ENCODE measurements at places on chromosomes 6 and 20.

DNA sequence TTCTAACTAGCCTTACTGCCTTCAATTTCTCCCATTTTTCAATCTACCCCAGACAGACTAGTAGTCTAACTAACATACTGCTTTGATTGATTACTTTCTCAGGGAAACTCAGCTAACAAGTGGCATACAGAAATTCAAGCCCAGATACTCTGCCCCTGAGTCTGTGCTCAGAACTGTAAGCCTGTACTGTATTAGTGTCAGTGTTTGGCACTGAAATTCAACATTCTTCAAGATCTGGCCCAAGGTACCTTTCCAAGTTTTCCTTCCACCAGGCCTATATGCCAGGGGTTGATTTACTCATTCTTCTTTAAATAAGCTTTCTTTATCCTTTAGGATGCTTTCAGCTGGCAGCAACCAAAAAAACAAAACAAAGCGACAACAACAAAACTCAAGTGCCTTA, 433.2 kb upstream of the MARCKS start:
- no peak for DNase-seq

- DNase-seq: no peak
Observed at GRCh38 chr20:36079486-36079885, 75.1 kb upstream of the EPB41L1 start.

GRCh38 chr6:40356242-40356910, 230.8 kb downstream of the LRFN2 start:
- DNase-seq: no peak

DNA sequence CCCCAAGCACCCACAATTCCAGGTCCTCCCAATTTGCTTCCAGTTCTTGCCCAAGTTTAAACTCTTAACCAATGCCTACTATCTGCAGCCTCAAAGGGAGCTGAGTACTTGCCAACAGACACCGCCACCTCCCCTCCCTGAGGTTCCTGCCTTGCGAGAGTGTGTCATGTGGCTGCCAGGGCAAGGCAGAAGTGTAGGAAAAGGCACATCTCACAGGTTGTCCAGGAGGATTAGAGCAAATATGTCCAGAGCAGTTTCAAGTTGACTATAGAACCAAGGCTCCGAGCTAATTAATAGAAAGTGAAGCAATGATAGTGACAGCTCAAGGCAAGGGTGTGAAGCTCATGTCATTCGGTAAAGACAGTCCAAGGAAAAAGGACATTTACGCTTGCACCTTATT, 127.8 kb downstream of the ATXN1 start:
- no peak for DNase-seq

- DNase-seq: no peak
Observed at GRCh38 chr20:46304852-46305251, 3.4 kb downstream of the CDH22 start.

- DNase-seq: no peak
Observed at GRCh38 chr6:161971043-161971442, 697.2 kb upstream of the AGPAT4 start.

DNA sequence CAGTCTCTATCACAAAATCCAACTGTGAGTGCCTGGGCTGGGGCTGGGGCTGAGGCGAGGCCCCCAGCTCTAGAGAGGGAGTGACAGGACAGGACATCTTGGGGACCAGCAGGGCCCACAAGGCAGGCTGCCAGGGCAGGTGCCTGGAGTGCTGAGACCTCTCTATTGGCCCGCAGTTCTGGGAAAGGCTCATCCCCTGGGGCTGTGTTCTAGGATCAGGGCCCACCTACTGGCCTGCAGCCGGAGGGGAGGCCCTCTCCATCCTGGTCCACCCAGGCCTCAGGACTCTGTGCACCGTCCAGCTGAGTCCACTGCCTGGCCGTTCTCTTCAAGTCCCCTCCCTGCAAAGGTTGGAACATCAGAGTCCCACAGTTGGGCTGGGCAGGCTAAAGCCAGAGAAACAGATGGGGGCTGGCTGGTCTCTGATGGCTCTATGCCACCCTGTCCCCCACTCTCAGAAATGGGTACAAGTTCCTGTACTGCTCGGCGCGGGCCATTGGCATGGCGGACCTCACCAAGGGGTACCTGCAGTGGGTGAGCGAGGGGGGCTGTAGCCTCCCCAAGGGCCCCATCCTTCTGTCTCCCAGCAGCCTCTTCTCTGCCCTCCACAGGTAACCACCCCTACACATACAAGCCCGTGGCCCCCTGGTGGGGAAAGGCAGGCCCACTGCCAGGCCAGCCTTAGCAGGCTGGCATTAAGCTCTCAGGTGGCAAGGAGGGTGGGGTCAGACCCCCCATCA, 9.0 kb downstream of the EMILIN3 start:
- no peak for DNase-seq

DNA sequence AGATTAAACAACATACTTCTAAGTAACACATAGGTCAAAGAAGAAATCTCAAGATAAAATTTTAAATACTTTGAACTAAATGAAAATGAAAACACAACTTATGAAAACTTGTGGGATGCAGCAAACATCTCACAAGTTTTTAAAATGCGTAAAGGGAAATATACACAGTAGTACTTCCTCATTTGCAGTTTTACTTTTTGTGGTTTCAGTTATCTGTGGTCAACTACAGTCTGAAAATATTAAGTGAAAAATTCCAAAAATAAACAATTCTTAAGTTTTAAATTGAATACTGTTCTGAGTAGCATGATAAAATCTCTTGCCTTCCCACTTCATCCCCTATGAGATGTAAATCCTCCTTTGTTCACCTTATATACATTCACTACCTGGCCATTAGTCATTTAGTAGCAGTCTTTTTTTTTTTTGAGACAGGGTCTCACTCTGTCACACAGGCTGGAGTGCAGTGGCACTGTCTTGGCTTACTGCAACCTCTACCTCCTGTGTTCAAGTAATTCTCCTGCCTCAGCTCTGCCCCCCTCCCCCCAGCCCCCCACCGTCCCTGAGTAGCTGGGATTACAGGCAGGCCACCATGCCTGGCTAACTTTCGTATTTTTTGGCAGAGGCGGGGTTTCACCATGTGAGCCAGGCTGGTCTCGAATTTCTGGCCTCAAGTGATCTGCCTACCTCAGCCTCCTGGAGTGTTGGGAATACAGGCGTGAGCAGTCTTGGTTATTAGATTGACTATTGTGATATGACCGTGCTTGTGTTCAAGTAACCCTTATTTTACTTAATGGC, 154.6 kb upstream of the AHI1 start:
- no peak for DNase-seq

GRCh38 chr6:148203970-148204369, 138.7 kb upstream of the SASH1 start:
- peak; percentile 33 for DNase-seq

- DNase-seq: no peak
Observed at GRCh38 chr6:57262901-57263694, 41.0 kb upstream of the RAB23 start.
